Aorta (tissue), 5 donors: ENCODE measurements at places on chromosomes 3 and 15. TPM values are rescaled to one million over a fixed set of nuclear protein-coding genes. Genes with fewer than 3 reads are reported as not detected.

GRCh38 chr15:40281801-40282146 is 1.1 kb downstream of the ANKRD63 start:
- no peaks in the 10 kb centered on the region for H3K27me3 ChIP-seq
- H3K27ac ChIP-seq, result no peak overlapping the region
- no peak for DNase-seq
- peak overlapping the region; percentile 27 for H3K4me3 ChIP-seq

GRCh38 chr3:149657321-149657925 is 402 bp downstream of the WWTR1 start:
- peak overlapping the region; percentile 88 for H3K4me3 ChIP-seq
- H3K4me1 ChIP-seq, result no peaks in the 10 kb centered on the region
- H3K36me3 ChIP-seq, result no peaks in the 10 kb centered on the region
- H3K27ac ChIP-seq, result peak overlapping the region; percentile 99
- H3K27me3 ChIP-seq, result no peaks in the 10 kb centered on the region
- DNase-seq, result no peak

GRCh38 chr15:100090411-100090810 is 251.4 kb downstream of the ADAMTS17 start:
- no peaks in the 10 kb centered on the region for H3K27me3 ChIP-seq
- H3K4me3 ChIP-seq, result no peak overlapping the region
- H3K4me1 ChIP-seq, result no peaks in the 10 kb centered on the region
- H3K36me3 ChIP-seq, result no peaks in the 10 kb centered on the region
- DNase-seq, result peak; percentile 31

DNA sequence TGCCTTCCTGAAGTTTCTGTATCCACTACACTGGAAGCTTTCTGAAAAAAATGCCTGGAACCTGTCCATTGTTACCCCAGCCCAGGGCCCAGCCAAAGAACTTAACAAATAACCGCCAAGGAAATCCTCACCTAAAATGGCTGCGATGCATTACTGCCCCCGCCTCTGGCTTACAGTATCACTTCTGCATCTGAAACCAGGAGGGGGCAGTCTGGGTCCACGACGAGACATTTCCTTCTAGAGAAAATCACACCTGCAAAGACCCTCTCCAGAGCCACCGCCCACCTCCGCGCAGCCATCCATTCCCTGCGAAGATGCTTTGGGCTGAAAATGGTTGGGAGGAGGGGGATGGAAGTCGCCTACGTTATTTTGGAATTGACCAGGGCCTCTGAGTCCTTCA is 22.4 kb upstream of the CELF6 start:
- no peak overlapping the region for H3K27ac ChIP-seq
- H3K36me3 ChIP-seq, result peaks cover 14% of the 10 kb centered on the region
- DNase-seq, result no peak
- no peaks in the 10 kb centered on the region for H3K27me3 ChIP-seq
- no peaks in the 10 kb centered on the region for H3K4me1 ChIP-seq
- H3K4me3 ChIP-seq, result no peak overlapping the region

DNA sequence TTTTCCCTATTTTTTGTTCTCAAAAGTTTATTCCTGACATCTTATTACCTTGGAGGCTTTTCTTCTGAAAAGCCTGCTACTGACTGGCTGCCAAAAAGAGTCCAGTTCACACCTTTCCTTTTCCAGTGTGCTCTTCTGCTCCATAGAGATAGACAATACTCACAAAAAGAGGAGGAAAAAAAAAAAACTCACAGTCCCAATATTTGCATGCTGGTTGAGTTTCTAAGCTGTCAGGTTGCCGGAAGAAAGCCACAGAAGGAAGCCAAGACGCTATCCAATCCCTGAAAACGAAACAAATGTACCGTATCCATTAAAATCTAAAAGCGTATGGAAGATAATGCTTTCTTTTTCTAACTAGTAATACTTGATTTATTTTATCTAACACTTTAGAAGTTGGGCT is 299.5 kb downstream of the CADM2 start:
- no peaks in the 10 kb centered on the region for H3K36me3 ChIP-seq
- no peak overlapping the region for H3K27ac ChIP-seq
- H3K27me3 ChIP-seq, result no peaks in the 10 kb centered on the region
- H3K4me3 ChIP-seq, result no peak overlapping the region

DNA sequence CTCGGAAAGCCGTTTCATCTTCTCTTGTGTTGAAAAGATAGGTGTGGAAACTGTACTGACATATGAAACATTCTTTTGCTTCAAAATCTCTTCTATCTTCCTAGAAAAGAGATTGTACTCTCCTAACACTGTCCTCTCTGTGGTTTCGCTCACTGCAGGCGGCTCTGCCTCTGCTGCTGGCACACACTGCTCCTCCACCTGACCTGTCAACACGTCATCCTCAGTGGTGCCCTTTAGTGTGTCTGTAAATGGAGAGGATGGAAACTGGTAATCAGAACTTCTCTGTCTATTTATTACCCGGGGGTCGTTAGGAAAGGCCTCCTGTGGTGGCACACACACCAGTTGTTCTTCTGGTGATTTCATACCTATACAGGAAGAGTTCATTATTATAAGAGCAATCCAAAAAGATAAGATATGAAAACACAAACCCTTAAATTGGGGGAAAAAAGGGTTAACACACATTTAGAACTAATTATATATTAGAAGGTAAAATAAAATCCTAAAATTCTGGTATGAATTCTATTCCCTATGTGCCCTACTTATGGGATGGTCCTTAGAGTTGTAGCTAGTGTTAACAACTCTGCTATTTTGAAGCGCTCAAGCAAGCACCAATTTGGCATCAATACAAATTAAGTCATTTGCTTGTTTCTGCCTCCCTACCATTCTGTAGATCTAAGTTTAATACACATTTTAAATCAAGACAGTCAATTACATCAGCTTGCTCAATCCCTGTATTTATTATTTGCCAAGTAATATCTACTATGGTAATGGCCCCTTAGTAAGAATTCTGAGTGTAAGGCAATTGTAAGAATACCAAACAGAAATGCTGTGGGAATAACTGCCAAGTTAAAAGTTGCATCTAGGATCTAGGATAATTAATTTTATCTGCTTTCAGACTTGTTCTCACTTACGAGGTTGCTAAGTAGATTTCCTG is 49.2 kb downstream of the TASOR start:
- H3K27ac ChIP-seq, result no peak overlapping the region
- no peak for DNase-seq
- H3K4me3 ChIP-seq, result no peak overlapping the region
- H3K4me1 ChIP-seq, result no peaks in the 10 kb centered on the region

- no peaks in the 10 kb centered on the region for H3K4me1 ChIP-seq
- H3K4me3 ChIP-seq, result no peak overlapping the region
- H3K27me3 ChIP-seq, result no peaks in the 10 kb centered on the region
- no peaks in the 10 kb centered on the region for H3K36me3 ChIP-seq
These were observed 150.9 kb upstream of the LINGO1 start for GRCh38 chr15:77783636-77784035.

GRCh38 chr15:66702787-66703539 is 927 bp downstream of the SMAD6 start:
- H3K27me3 ChIP-seq, result no peaks in the 10 kb centered on the region
- H3K27ac ChIP-seq, result peak overlapping the region; percentile 62
- no peaks in the 10 kb centered on the region for H3K4me1 ChIP-seq
- no peak for DNase-seq
- H3K36me3 ChIP-seq, result no peaks in the 10 kb centered on the region
- H3K4me3 ChIP-seq, result peak overlapping the region; percentile 96

- no peaks in the 10 kb centered on the region for H3K27me3 ChIP-seq
- no peak overlapping the region for H3K27ac ChIP-seq
- no peaks in the 10 kb centered on the region for H3K4me1 ChIP-seq
- no peak overlapping the region for H3K4me3 ChIP-seq
- DNase-seq, result no peak
These were observed 890.7 kb upstream of the EPHA6 start for GRCh38 chr3:95923496-95924210.

- H3K4me3 ChIP-seq, result no peak overlapping the region
- no peaks in the 10 kb centered on the region for H3K27me3 ChIP-seq
- peaks cover 11% of the 10 kb centered on the region for H3K4me1 ChIP-seq
- no peak overlapping the region for H3K27ac ChIP-seq
- DNase-seq, result no peak
- no peaks in the 10 kb centered on the region for H3K36me3 ChIP-seq
These were observed 89.3 kb downstream of the FOXP1 start for GRCh38 chr3:71494212-71494611.

DNA sequence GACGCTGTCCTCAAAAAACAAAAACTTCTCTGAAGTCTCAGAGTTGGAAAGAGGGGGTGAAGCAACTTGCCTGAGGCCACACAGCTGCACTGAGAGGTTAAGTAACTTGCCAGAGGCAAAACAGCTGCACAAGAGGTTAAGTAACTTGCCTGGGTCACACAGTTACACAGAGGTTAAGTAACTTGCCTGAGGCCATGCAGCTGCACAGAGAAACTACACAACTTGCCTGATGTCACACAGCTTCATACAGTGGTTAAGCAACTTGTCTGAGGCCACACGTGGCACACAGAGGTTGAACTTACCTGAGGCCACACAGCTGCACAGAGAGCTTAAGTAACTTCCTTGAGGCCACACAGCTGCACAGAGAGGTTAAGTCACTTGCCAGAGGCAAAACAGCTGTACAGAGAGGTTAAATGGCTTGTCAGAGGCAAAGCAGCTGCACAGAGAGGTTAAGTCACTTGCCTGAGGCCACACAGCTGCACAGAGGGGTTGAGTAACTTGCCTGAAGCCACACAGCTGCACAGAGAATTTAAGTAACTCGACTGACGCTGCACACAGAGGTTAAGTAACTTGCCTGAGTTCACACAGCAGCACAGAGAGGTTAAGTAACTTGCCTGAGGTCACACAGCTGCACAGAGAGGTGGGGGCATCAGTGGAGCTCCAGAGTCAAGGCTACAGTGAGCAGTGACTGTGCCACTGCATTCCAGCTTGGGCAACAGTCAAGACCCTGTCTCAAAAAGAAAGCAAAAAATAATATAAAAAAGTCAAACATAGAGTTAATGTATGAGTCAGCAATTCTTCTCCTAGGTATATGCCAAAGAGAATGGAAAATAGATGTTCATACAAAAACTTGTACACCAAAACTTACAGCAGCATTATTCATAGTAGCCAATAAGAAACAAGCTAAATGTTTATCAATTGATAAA is 12.0 kb upstream of the ACAD9 start:
- no peak overlapping the region for H3K4me3 ChIP-seq
- no peaks in the 10 kb centered on the region for H3K27me3 ChIP-seq
- no peak for DNase-seq
- no peaks in the 10 kb centered on the region for H3K36me3 ChIP-seq
- H3K4me1 ChIP-seq, result no peaks in the 10 kb centered on the region
- no peak overlapping the region for H3K27ac ChIP-seq

DNA sequence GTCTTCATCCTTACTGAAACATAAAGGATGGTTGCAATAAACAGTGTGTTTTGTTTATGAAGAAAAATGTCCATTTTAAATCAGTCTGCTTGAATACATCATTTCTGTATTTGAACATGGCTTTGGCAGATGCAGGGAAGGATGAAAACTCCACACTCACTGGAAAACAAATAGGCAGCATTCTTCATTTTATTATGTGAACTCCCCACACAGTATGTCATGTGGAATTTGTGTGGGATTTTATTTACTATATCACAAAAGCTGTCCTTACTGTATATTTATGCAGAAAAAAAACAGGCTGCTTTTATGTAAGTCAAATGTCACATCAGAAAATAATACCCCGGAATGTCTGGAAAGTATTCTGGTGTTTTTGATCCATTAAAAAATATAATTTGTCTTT is 44.1 kb upstream of the TJP1 start:
- no peaks in the 10 kb centered on the region for H3K36me3 ChIP-seq
- H3K27ac ChIP-seq, result no peak overlapping the region
- H3K27me3 ChIP-seq, result no peaks in the 10 kb centered on the region
- peaks cover 6% of the 10 kb centered on the region for H3K4me1 ChIP-seq
- H3K4me3 ChIP-seq, result no peak overlapping the region
- DNase-seq, result no peak

DNA sequence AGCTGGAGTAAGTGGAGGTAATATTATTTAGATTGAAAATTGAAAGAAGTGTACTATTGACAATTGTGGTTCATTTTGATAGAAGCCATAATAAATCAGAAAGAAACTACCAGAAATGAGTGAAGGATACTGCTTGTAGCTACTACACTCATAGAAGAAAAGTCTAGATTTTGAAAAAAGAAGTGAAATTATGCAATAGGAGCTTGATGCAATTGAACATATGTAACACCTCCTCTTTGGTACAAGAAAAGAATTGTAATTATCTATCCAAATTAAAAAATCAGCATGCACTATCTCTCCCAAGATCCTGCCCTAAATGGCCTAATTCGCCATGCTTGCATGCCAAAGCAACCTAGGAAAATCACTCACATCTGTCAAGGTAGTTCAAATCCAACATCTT is 51.1 kb upstream of the CD200R1L start:
- no peaks in the 10 kb centered on the region for H3K27me3 ChIP-seq
- H3K4me3 ChIP-seq, result no peak overlapping the region
- DNase-seq, result no peak
- no peak overlapping the region for H3K27ac ChIP-seq

DNA sequence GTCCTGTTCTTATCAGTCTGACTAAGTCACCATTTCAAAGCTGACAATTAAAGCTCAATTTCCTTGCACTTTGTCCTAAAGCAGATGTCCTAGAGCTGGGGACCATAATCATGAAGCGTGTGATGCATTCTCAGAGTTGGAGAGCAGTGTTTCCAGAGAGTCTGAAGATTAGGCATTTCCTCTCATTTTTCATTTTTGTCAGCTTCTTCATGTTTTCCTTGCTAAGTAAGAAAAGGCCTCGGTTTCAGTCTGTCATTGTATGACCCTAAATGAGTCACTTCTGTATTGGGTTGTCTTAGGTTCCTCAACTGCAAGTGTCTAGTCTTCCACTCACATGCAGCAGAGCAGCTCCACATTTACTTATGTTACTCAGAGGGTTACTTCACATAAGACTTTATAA is 257.2 kb upstream of the TPRG1 start:
- H3K4me1 ChIP-seq, result peaks cover 5% of the 10 kb centered on the region
- DNase-seq, result no peak
- no peak overlapping the region for H3K4me3 ChIP-seq
- H3K36me3 ChIP-seq, result no peaks in the 10 kb centered on the region

DNA sequence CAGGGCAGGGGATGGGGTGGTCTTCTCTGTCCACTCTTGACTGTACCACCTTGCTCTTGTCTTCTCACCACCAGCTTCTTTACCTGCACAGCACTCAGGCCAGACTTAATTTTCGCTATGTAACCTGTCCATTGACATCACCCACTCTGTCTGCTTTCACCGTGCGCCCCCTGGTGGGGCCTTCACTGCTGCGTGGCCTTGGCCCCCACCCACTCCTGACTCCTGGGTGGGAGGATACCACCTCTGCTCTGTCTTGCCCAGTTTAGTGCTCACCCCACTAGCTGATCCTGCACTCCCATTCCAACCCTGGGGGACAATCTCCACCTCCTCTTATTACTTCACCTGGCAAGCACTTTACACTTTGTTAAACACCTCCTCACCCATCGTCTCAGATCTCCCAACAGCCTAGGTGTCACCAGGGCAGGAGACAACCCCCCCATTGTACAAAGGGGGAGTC is 17.7 kb downstream of the PTH1R start:
- no peaks in the 10 kb centered on the region for H3K4me1 ChIP-seq
- H3K4me3 ChIP-seq, result no peak overlapping the region
- no peaks in the 10 kb centered on the region for H3K36me3 ChIP-seq
- DNase-seq, result peak; percentile 94
- H3K27ac ChIP-seq, result no peak overlapping the region

The PLS1 gene
- polyA plus RNA-seq, result 0.54 TPM

The SYNM gene
- polyA plus RNA-seq, result 45.7 TPM

The EOGT gene
- 40.6 TPM for polyA plus RNA-seq

The SLC12A8 gene
- not detected for polyA plus RNA-seq

The ATP10A gene
- 24.4 TPM for polyA plus RNA-seq

The PRR20G gene
- polyA plus RNA-seq, result not detected

The PLA2G4E gene
- polyA plus RNA-seq, result not detected

The GNAT1 gene
- polyA plus RNA-seq, result not detected

The NRROS gene
- 2.0 TPM for polyA plus RNA-seq

The ATP13A5 gene
- not detected for polyA plus RNA-seq

The LMAN1L gene
- polyA plus RNA-seq, result 0.15 TPM

The PIGBOS1 gene
- polyA plus RNA-seq, result 21.7 TPM
